Fibroblast of lung (primary cell): ENCODE measurements at places on chromosomes 2 and 18. TPM values are rescaled to one million over a fixed set of nuclear protein-coding genes. Genes with fewer than 3 reads are reported as not detected.
A peak's percentile ranks its signal among the peaks of the same experiment; 100 is the strongest.

DNA sequence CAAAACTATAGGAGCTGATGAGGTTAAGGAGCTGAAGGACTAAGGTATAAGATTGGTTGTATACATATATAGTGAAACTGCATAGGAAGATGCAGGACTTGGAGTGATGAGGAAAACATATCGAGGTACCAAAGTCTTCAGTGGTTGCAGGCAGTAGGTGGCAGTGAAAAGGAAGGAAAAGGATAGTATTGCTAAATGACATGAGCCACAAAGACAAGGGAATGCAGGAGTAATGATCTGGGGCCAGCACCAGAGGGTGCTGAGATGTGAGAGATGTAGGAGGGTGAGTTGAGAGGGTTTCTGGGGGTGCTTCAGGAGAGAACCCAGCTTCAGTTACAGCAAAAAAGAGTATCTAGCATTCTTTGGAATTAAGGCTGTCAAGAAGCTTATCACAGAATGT lies 172.2 kb upstream of the MYO3B start:
- no peak for DNase-seq

DNA sequence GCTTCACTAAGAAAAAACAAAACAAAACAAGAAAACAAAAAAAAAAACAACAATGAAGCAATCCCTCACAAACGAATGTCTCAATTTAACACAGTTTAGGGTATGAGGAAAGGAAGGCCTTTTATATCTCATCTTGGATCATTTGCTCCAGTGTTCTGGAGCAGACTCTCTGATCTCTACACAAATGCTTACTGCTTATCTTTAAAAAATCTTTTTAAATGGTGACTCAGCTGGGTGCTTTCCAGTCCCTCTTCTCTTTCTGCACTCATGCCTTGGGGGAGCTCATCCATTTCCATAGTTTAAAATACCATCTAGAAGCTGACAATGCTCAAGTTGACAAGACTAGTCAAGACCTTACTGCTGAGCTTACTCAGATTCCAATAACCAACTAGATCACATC lies 56.2 kb downstream of the ETAA1 start:
- peak; percentile 69 for DNase-seq

DNA sequence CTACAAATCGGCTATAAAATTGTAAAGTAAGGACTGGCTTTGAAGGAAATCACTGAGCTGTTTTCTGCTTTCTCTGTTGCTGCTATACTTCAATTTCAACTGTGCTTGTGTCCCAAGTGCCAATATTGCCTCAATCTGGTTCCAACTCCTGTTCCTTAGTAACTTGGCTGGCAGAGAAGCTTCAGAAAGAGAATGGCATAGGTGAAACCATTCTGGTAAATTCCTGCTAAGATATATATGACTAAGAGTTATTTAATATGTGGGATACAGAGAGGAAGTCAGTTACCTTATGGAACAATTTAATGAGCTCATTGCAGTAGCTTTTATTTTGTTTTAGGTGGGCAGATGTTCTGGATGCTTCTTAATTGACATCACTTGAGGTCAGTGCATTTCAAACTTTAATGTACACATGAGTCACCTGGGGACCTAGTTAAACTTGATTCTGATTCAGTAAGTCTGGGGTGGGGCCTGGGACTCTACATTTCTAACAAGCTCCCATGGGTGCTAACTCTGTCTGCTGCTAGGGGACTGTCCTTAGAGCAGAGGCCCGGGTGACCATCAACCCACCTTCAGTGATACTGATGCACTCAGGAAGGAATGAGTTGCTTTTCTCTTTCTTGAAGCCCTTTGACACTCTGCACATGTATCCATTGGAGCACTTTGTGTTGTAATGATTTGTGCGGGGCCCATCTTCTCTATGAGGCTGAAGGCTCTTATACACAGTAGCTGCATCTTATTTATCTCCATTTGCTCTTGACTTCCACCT lies 47.6 kb downstream of the LIPG start:
- no peak for DNase-seq

- peak; percentile 28 for DNase-seq
Observed at GRCh38 chr2:22221006-22221405, 1097.2 kb downstream of the TDRD15 start.

GTF2A1L gene
- total RNA-seq: 3.3 and 3.5 TPM in 2 replicates

DNA sequence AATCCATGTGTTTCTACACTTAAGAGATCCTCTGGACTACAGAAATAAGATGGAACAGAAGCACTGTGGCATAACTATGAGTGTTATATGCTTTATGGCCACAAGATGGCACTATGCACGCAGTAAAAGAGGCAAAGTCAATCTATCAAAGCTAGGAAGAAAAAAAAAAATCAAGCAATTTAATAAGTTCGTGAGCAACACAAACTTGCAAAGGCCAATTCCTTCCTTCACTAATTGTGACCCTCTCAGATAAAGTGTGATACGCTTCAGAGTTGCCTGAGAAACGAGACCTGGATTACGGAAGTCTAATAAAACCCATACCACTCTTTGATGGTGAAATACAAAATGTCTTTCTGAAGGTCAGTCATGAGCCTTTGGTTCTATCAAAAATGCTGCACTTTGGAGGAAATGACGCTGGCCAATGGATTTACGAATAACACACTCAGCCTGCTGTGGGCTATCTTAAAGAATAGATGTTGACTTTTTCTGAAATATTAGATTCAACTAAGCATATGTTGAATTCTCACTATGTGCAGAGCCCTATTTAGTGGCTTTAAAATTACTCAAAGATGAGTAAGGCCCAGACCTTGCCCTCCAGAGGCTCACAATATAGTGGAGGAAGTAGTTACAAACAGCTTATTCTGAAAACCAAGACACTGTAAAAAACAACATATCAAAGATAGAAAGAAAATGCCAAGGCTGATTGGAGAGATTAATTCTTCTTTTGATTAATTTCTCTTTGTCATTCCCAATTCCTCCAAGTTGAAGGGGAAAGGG lies 35.5 kb upstream of the TTR start:
- DNase-seq: peak; percentile 83

SKA1 gene
- total RNA-seq: 1.0 and 4.6 TPM in 2 replicates

DNA sequence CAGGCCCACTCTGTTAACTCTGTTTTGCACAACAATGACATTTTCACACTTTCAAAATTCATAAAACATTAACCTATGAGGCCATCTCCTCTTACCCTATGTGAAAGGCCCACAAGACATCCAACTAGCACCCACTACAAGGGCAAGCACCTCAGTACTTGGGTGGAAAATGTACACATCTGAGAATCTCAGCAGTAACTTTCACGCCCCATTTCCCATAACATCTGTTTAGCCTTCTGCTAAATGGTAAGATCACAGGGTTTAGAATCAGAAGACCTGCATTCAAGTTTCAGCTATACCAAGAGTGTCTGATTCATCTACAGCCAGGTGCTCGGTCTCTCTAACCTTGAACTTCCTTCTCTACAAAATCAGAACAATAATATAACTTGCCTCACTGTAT lies 89.2 kb downstream of the SP100 start:
- DNase-seq: no peak

ASB1 gene
- 18.2 and 40.6 TPM in 2 replicates for total RNA-seq

GRCh38 chr2:46116150-46116549 lies 181.1 kb upstream of the EPAS1 start:
- DNase-seq: no peak

GRCh38 chr2:69578198-69578540 lies 65.4 kb downstream of the AAK1 start:
- no peak for DNase-seq

DNA sequence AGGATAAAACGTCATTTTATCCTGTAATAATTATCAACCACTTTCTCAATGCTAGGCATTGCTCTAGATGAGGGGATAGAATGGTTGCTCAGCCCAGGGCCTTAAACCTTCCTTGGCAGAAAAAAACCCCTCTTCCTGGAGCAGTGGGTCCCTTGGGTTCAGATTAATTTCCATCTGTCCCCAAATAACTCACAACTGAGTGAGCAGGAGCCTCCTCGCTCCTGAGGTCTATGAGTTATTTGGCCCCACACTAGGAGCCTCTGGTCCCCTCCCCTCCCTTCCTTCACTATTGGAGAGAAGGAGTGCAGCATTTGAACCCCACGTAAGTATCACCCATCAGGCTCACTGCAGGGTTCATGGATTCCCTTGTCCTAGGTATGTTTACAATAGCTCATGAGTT lies 157.5 kb upstream of the FHL2 start:
- DNase-seq: no peak

GRCh38 chr2:33204945-33205344 lies 258.2 kb downstream of the LTBP1 start:
- no peak for DNase-seq

GRCh38 chr2:12672711-12673315 lies 43.9 kb upstream of the TRIB2 start:
- no peak for DNase-seq

DNA sequence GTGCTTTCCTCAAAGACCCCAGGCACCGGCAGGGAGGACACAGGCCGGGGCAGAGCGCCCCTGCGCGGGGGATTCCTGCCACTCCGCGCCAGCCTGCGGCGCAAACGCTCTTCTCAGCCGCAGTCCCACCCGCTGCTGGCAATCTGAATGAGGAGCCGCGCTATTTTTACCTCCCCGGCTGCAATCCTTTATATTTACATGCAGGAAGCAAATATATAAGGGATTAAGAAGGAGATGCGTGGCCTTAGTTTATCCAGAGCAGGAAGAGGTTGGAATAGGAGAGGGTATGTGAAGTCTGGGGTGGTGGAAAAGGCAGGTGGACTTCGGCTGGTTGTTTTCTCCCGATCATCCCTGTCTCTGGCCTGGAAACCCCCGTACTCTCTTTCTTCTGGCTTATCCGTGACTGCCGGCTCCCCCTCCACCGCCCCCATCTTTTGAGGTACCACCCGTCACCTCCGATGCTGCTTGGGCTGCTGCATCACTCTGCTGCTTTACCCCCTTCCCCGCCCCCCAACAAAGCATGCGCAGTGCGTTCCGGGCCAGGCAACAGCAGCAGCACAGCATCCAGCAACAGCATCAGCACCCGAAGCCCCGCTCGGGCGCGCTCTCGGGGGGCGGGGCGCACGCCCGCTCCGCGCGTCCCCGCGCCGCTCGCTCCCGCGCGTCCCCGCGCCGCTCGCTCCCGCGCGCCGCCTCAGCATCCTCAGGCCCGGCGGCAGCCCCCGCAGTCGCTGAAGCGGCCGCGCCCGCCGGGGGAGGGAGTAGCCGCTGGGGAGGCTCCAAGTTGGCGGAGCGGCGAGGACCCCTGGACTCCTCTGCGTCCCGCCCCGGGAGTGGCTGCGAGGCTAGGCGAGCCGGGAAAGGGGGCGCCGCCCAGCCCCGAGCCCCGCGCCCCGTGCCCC lies at the start of gene ADAM23:
ADAM23 (plus strand) TSS at position 700 of the 902 bp plus-strand sequence. CDS start 335 bp downstream, outside the sequence.
- peak; percentile 47 for DNase-seq

CD226 gene
- 0.33 and 0.51 TPM in 2 replicates for total RNA-seq

DNA sequence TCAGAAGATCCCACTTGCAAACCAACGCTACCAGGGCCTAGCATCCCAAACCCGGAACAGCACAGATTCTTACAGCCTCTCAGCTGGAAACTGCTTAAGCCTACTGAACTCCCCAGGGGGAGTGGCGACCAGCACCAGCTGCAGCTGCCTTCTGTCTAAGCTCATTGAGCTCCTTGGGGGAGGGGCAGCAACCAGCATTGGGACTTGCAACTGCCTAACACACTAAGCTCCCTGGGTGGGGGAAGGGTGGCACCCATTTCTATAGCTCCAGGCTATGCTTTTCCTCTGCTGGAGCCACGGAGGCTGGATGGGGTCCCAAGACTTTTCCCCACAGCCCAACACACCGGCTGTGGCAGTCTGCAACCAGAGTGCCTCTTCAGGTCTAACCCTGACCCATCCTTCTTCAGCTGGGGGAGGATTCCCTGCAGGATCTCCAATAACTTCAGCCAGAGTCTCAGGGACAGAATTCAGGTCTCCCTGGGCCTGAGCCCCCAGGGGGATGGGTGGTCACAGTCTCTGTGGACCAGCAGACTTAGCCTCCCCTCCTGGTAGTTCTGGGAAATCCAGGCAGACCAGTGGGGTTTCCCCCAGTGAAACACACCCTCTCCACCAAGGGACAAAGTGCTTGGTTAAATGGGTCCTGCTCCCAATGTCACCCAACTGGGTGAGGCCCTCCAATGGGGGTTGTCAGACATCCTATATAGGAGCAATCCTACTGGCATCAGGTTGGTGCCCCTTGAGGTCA lies 45.9 kb upstream of the ITGA4 start:
- DNase-seq: no peak
